ENCODE measurements at places on chromosomes 3 and 15.

DNA sequence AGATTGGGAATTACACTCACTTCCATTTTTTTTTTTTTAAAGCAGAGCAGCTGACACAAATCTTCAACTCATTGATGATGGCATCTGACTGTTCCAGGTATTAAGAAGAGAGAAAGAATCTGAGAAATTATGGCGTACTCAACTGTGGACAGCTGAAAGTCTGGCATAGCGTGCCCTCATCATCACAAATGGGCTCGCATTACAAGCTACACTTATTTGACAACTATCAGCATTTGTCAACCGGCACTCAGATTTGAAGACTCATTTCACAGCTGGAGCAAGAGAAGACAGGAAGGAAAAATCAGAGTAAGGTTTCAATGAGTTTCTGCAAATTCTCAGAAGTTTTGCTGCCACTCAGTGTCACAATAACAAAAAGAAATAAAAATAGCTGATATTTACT is 235.9 kb downstream of the ATP8B4 start:
- DNase-seq = no peak

GRCh38 chr15:76973362-76973743 is 21.6 kb upstream of the PSTPIP1 start:
- DNase-seq = no peak

GRCh38 chr15:77808075-77808474 is 175.4 kb upstream of the LINGO1 start:
- no peak for DNase-seq

- no peak for DNase-seq
Measured at GRCh38 chr3:7640787-7641186, 779.9 kb downstream of the GRM7 start.

GRCh38 chr3:105561876-105562275 is 195.2 kb downstream of the ALCAM start:
- DNase-seq = no peak

Data from GM12864 (cell line).